Activated CD8-positive, alpha-beta T cell treated with anti-CD3 and anti-CD28 coated beads for 36 hours (primary cell): ENCODE measurements at places on chromosomes 4 and X. TPM values are rescaled to one million over a fixed set of nuclear protein-coding genes. Genes with fewer than 3 reads are reported as not detected.

GRCh38 chrX:5595570-5595969 is 633.1 kb downstream of the NLGN4X start:
- no peaks in the 10 kb centered on the region for H3K4me1 ChIP-seq
- no peak for DNase-seq
- no peaks in the 10 kb centered on the region for H3K27me3 ChIP-seq

DNA sequence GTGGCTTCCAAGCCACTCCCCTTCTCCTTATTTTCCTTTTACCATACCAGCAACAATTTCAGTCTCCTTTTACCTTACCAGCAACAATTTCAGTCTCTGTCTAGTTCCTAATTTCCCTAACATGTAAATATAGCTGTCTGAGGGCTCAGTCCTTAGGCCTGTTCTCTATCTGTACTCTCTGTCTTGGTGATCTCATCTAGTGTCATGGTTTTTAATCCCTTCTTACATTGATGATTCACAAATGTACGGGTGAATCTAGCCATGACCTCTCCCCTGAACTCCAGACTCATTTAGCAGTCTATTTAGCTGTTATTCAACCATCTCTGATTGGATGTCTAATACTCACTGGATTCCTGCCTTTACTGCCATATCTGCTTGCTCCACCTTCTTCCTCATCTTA is 7.2 kb downstream of the IL15 start:
- H3K27ac ChIP-seq, result no peak overlapping the region
- no peaks in the 10 kb centered on the region for H3K4me1 ChIP-seq
- peaks cover 6% of the 10 kb centered on the region for H3K27me3 ChIP-seq
- no peaks in the 10 kb centered on the region for H3K36me3 ChIP-seq
- DNase-seq, result no peak

- no peaks in the 10 kb centered on the region for H3K4me1 ChIP-seq
- no peak overlapping the region for H3K27ac ChIP-seq
- DNase-seq, result no peak
- H3K27me3 ChIP-seq, result no peaks in the 10 kb centered on the region
Observed at GRCh38 chr4:157121401-157121800, 45.5 kb downstream of the GLRB start.

DNA sequence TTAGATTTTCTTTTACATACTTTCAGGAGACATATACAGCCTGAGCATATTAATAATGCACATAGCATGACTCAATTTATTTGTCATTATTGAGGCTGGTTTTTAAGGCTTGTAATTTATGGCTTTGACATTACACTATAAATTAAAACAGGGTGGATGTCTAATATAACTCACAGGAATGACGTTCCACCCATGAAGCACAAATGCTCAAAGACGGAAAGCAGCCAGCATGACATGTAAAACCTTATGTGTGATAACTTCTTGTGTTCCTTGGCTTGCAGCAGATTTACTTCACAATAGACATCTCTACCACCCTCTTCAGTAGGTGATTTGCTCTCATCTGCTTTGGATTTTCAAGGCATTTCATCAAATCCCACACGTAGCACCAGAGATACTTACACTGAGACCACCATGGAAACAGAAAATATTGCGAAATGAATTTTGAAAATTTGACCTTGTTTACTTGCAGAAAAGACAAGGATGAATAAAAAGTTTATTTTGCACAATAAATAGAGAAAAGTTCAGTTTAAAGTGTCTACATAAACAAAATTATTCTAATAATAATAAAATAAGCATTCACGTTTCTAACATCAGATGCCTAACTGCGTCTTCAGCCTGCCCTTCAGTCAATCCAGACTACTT is 64.7 kb upstream of the BTC start:
- no peak overlapping the region for H3K4me3 ChIP-seq
- no peaks in the 10 kb centered on the region for H3K27me3 ChIP-seq
- H3K27ac ChIP-seq, result no peak overlapping the region
- H3K4me1 ChIP-seq, result no peaks in the 10 kb centered on the region
- DNase-seq, result no peak

GRCh38 chr4:145012841-145013240 is 85.2 kb downstream of the ANAPC10 start:
- DNase-seq, result no peak
- H3K4me3 ChIP-seq, result no peak overlapping the region
- peaks cover 14% of the 10 kb centered on the region for H3K4me1 ChIP-seq

GRCh38 chr4:184475096-184475461 is 729 bp upstream of the IRF2 start:
- peak overlapping the region; percentile 98 for H3K27ac ChIP-seq
- peak; percentile 81 for DNase-seq
- peaks cover 49% of the 10 kb centered on the region for H3K4me1 ChIP-seq
- peak overlapping the region; percentile 94 for H3K4me3 ChIP-seq

DNA sequence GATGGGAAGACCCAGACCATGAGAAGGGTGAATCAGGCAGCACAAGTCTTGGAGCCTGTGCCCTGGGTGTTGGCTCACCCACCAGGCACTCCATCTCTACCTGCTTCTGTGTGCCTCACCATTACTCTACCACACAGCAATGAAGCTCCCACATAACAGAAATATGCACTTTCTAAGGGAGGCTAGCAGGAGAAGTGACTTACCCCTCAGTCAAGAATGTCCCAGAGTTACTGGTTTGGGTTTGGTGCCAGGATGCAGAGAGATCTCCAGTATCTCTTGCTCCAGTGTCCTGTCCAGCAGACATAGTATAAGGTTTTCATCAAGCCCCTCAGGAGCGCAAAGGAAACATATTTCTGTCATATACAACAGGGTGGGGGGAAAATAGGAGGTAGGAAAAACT is 11.3 kb upstream of the RAB40A start:
- H3K4me1 ChIP-seq, result peaks cover 3% of the 10 kb centered on the region
- H3K36me3 ChIP-seq, result no peaks in the 10 kb centered on the region
- no peak for DNase-seq
- H3K27ac ChIP-seq, result no peak overlapping the region

GRCh38 chr4:61374447-61374891 is 174.3 kb downstream of the ADGRL3 start:
- H3K4me1 ChIP-seq, result no peaks in the 10 kb centered on the region
- H3K27me3 ChIP-seq, result no peaks in the 10 kb centered on the region
- no peak overlapping the region for H3K27ac ChIP-seq
- no peak for DNase-seq

TBC1D19 gene
- total RNA-seq, result 4.5 TPM

SLC7A11 gene
- 4.5 TPM for total RNA-seq

HSD17B11 gene
- total RNA-seq, result 21.7 TPM

VGLL1 gene
- not detected for total RNA-seq

CHST7 gene
- 2.8 TPM for total RNA-seq

ASB11 gene
- not detected for total RNA-seq

UGT2B15 gene
- not detected for total RNA-seq
